ENCODE measurements at places on chromosomes 1 and 21.

GRCh38 chr1:229088711-229089110, 182.2 kb upstream of the RAB4A start:
- DNase-seq: no peak

- DNase-seq: no peak
Observed at GRCh38 chr1:24373710-24374109, 39.9 kb downstream of the STPG1 start.

DNA sequence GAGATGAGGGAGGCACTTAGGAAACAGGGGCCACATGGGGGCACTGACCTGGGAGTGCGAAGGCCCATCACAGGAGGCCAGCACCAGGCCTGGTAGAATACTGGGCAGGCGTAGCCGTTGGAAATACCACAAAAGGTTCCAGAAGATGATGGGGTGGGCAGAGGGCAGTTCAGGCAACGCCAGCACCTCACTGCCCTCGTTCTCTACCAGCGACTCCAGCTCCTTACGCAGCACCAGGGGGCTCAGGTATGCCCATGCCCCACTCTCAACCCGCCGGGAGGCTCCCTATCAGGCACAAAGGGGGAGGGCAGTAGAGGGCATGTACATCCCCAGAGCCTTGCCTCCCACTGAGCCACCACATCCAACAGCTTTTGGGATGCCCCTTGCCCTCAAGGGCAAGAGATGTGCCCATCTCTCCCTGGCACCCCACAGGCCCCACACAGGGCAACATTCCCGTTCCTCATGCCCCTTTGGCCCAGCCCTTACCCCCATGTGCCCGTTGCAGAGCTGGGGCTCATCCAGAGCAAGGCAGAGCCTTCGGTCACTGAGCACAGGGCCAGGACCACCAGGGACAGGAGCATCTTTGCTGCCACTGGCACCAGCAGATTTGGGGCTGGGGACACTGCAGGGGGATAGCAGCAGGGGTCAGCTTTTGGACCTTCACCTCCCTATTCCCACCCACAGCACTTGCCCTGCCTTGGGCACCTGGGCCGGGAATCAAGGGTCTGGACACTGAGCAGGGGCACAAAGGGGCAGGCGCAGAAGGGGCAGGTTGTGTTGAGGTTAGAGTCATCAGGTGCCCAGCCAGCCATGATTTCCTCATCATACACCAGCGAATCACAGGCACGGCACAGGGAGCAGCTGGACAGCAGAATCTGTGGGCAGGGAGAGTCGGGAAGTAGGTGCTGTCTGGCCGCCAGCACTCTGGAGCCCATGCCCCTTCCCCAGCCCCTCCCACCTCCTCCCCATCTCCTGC, 9.7 kb upstream of the GATAD2B start:
- DNase-seq: no peak

GRCh38 chr1:5304702-5305101, 650.3 kb downstream of the AJAP1 start:
- DNase-seq: no peak

DNA sequence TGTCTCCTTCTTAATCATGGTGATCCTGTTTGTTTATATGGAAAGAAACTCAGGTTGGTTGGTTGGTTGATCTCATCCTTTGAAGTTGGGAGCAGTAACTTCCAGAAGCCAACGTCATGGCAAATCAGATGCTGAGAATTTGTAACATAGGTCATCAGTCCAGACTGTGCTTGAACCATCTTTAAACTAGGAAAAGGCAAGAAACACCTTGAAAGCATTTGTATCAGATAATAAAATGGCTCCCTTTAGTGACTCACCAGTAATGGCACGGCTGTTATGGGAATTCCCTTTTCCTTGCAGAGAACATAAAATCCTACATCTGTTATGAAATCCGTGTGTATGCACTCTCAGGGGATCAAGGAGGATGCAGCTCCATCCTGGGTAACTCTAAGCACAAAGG, 58.1 kb downstream of the SERBP1 start:
- DNase-seq: no peak

GRCh38 chr1:56437959-56438358, 141.4 kb downstream of the PLPP3 start:
- DNase-seq: no peak

DNA sequence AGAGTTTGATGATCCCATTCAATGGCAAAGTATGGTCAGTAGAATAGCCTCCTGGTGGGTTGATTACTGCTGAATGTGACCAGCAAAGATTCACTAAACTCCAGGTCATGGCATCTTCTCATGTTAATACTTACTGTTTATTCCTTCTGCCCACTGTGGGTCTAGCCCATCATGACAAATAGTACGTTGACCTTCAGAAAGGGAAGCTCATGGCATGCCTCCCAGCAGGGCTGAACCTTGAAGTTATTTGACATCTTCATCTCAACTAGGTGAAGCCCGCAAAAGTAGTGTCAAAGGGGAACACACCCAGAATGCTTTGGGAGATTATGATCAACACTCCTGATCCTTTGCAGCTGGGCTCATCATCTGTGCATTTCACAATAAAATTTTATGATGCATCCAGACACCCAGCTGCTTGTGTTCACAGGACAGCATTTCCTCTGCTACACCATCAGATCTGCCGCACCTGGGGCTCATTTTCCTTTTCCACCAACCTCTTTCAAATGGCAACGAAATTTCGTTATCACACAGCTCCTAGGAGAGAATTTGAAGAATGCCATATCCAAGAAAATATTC, 49.6 kb downstream of the HLX start:
- no peak for DNase-seq

- DNase-seq: no peak
Observed at GRCh38 chr1:177122461-177123251, 41.9 kb downstream of the ASTN1 start.
